ENCODE measurements at places on chromosomes 2 and 18.

GRCh38 chr2:83459456-83459855 is 999.6 kb downstream of the SUCLG1 start:
- no peak for DNase-seq

GRCh38 chr2:203246646-203247045 is 7.8 kb downstream of the CYP20A1 start:
- no peak for DNase-seq

- DNase-seq: no peak
These were observed 27.9 kb upstream of the SPTBN1 start for GRCh38 chr2:54428108-54428831.

DNA sequence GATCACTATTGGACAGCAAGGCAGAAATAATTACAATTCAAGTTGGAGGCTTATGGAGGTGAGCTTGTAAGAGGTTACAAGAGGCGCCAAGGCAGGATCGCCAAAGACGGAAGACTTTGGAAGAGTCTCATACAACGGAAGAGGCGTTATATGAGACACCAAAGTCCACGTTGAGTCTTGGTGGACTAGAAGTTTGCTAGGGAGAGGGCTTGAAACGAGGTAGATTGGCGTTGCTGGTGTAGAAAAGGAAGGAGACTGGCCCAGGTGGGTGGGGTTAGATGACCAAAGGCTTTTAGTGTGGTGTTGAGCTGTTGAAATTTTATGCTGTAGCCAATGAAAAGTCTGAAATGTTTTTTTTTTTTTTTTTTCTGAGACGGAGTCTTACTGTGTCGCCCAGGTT is 1.4 kb downstream of the MSH2 start:
- DNase-seq: no peak

DNA sequence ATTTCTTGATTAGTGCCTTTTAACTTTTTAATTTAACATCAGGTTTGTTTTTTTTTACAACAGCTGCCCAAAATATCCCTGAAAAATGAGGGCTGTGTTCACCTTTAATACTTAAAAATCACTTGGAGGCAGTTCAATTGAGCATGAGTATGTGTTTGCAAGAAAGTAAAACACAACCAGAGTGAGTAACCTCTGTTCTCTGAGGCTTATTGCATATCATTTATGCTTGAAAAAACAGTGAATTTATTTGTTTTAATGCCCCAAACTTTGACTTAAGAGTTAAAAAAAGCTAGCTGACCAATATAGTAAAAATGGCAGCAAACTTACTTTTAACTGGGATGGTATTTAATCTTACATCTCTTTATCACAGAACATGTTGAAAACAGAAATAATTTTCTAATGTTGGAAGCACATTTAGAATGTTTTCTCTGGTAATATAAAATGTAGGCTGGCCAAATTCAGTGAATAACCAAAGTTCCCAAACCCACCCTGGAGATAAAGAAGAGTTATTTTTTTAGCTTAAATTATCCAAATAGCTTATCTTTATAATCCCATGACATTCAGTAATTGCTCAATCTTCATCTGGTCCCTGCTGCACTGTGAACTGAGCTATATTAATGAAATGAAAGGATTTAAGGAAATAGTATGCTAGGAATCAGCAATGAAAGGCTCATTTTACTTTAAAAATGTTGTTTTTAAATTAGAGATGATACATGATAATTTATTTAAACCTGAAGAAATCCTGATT is 24.8 kb upstream of the EFEMP1 start:
- no peak for DNase-seq

DNA sequence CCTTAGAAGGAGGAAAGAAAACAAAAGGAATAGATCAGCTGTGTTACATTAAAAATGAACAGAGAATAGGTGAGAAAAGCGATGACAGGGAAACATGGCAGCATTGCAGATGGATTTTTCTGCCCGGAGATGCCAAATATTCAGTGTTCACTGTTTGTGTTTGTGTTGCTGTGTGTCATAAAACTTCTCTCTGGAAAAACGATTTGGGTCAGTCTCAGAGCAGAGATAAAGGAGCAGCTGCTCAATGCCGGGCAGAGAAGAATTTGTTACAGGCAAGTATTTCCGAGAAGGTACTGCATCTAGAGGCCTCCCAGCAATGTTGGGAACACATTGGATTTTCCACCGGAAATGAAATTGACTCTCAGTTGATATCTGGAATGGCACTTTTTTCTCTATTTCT is 156.4 kb upstream of the KLHL14 start:
- DNase-seq: no peak

GRCh38 chr2:138023298-138023697 is 59.0 kb downstream of the HNMT start:
- no peak for DNase-seq

GRCh38 chr2:141728142-141728541 is 402.7 kb downstream of the LRP1B start:
- DNase-seq: no peak

DNA sequence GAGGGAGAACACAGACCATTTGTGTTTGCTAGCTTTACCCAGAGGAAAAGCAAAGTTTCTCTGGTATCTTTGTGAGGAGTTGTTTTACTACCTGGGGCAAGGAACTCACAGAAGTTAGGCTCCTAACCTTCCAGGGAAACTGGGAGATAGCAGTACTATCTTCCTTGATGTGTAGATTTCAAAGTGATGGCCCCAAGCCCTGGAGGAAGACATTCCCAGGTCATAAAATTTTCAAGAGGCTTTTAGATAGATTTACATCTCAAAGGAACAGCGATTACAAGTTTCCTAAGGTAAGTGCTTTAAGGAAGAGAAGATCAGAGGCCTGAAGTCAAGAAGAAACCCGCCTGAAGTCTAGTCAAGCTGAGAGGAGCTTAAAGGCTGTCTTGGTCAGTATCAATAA is 1187.8 kb upstream of the TMEFF2 start:
- DNase-seq: no peak

DNA sequence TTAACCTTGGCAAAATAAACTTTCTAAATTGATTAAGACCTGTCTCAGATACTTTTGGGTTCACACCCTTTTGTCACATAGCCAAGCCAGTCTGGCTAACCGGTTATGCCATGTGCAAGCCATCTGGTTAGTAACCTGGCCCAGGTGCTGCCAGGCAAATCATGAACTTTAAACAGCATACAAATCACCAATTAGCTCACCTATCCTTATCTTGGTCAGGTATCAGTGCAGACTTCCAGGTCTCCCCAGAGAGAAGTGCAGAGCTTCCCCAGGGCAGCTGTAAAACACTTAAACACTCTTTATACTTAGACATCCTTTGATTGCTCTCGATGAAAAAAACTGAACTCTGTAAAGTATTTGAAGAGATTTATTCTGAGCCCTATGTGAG is 14.9 kb upstream of the MC5R start:
- DNase-seq: no peak

GRCh38 chr2:58698620-58699019 is 457.5 kb upstream of the FANCL start:
- DNase-seq: no peak

DNA sequence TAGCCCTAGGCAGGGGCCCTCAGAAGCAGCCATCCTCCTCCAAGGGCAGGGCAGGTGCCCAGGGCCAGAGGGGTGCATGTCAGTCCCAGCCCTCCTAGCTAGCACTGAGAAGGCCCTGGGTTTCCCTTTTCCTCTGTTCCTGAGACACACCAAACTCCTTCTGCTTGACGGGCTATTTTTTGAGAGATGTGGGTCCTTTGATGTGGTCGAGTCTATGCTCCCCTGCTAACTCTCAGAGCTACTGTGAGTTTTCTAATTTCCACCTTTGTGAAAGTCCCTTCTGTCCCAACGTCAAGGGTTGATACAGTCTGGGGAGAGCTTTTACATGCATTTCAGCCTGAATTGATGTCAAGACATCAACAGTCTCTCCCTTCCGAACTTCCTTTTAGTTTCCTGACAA is 51.4 kb downstream of the TRPM8 start:
- peak; percentile 5 for DNase-seq

DNA sequence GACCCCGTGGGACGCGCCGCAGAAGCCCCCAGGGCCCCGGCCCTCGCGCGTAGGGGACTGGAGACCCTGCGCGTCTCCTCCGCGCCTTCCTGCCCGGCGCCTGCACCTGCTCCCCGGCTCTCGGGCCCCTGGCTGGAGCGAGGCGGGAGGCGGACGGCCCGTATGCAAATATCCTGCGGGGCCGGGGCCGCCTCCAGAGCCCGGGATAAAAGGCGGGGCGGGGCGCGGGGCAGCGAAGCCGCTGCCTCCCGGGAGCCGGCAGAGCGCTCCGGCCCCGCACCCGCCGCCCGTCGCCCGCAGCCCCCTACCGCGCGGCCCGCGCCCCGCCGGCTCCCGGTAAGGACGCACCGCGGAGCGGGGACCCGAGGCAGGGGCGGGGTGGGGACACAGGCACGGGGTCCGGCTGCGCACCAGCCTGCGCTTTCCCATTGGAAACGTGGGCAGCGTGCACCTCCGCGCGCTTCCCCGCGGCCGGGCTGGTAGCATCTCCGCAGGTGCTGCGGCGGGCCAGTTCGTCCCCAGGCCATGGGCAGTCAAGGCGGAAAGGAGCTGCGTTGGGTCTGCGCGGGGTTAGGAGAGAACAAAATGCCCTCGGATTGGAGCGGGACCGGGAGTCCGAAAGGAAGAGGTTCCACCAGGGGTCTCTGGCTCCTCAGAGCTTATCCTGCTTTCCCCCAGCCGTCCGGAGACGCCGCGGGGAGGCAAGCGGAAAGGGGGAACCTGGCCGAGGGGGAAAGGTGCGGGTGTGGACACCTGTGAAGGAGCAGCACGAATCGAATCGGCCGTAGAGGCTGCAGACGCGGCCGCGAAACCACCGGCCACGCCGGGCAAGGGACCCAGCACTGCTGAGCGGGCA is at the start of gene ATP6V1C2:
ATP6V1C2 (plus strand) TSS at position 235 of the 856 bp plus-strand sequence. CDS start 1,220 bp downstream, outside the sequence.
- no peak for DNase-seq

DNA sequence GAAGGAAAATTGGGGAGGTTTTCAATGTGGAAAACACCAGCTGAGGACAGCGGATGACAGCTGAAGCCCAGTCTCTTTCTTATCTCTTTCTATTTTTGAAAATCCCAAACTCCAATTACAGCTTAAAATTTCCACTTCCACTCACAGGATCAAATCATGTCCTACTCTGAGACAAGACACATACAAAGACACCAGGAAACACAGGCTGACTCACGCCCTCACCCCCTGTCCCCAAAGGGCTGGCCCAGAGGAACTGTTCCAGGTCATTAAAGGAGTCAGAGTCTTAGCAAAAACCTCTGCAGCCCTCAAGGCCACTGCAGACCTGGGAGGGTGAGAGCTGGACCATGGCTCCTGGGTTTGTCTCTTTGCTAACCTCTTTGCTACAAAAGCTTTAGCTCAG is 143.1 kb upstream of the CAPN13 start:
- DNase-seq: no peak

DNA sequence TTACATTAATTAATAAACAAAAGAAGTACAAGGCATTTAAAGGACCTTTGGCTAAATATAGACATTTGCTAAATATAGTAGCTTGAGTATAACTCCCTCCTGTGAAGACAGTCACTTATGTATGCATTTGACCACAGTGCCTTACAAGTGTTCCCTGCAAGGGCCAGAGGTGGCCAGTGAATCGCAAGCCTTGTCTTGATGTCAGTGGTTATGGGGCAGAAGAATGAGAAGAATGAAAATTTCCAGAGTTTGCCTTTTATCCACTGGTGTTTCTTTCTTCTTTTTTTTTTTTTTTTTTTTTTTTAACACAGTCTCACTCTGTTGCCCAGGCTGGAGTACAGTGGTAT is 1.8 kb downstream of the LRRFIP1 start:
- no peak for DNase-seq

DNA sequence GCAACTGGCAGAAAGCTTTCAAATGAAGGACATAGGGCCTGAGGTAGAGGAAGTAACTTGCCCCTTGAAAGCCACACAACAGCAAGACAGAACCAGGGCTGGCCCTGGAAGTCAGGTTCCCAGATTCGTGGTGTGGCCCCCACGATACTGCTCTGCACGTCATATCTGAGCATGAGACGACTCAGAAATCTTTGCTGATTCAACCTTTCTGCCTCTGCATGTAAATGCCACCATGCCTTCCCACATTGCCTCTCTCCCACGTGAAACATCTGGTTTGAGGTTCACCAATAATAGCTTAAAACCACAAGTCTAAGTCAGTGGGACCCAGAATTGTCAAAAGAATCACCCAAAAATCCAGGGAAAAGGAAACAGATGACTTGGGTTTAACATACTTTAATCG is 214.0 kb upstream of the TRIB2 start:
- DNase-seq: peak; percentile 27

DNA sequence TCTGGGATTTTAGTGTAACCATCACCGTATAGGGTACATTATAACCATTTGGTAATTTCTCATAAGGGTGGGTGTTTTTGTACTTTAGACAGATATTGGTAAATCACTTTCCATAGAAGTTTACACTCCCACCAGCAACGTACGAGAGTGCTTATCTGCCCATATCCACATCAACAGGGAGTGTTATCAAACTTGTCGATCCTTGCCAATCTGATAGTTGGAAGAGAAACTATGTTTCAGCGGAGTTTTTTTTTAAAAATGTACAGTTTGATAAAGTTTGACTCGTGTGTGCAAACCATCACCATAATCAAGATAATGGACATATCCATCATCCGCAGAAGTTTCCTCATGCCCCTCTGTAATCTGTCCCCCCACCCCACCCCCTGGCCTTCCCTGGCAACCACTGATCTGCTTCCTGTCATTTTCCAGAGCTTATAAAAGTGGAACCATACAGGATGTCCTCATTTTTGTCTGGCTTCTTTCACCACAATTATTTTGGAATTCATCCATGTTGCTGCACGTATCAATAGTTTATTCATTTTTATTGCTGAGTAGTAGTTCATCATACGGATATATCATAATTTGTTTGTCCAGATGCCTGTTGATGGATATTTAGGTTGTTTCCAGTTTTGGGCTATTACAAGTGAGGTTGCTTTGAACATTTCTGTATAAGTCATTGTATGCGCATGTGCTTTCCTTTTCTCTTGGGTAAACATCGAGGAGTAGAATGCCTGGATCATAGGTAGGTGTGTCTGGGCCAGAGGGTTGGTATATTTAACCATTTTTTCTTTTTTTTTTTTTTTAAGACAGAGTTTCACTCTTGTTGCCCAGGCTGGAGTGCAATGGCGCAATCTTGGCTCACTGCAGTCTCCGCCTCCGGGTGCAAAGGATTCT is 18.6 kb downstream of the GLI2 start:
- DNase-seq: no peak

- no peak for DNase-seq
These were observed 186.8 kb downstream of the FIGN start for GRCh38 chr2:163548970-163549369.

Data from T-helper 2 cell (primary cell).